Activated T-helper 1 cell treated with anti-CD3 and anti-CD28 coated beads, Interleukin-2, amount 50 U/mL, for 16 hours (primary cell): ENCODE measurements at places on chromosomes 3 and 15.

GRCh38 chr3:98777801-98778220 is 14.7 kb downstream of the ST3GAL6 start:
- no peak for DNase-seq

- no peak for DNase-seq
Measured at GRCh38 chr3:186090901-186091300, 18.0 kb downstream of the ETV5 start.

GRCh38 chr3:114706591-114707232 is 412.9 kb downstream of the TIGIT start:
- no peak for DNase-seq

GRCh38 chr3:128345196-128345595 is 121.5 kb downstream of the DNAJB8 start:
- no peak for DNase-seq

GRCh38 chr15:23440596-23440995 is 6.4 kb downstream of the GOLGA6L2 start:
- DNase-seq, result no peak

DNA sequence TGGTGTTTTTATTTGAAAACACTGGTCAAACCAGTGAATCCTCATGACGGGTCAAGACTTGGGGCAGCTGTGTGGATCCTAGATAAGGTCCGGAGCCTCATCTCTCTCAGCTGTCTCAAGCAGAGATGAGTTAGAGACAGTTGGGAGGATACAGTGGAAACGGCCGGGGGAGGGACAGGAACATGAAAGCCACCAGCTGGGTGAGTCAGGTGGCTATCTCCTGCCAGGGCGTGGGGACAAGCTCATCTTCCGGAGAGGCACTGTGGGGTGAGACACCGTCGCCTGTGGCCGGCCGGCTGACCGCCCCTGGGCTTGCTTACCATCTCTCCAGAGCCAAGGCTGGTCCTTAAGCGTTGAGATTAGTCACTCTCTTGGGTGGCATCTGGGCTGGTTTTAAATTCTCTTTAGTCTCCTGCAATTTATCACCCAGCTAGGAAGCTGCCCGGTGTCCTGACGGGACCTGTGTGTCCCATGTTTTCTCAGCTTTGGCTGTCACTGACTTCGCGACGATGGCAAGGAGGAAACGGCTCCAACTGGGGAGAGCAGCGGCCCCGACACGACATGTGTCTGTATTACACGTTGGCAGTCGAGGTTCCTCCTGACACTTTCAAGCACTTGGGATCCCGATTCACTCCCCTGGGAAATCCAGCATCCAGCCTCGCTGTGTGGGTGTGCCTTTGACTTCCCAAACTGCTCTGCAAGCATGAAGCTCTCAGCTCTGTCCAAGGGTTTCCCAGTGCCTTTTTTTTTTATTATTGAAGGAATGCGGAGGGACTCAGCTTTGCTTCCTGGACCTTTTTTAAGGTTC is 7.5 kb downstream of the ST8SIA2 start:
- no peak for DNase-seq

GRCh38 chr15:36506733-36507356 is 72.6 kb upstream of the CDIN1 start:
- DNase-seq, result no peak

GRCh38 chr3:42961633-42962032 is 17.5 kb upstream of the GASK1A start:
- no peak for DNase-seq

GRCh38 chr15:39745415-39745814 is 37.2 kb downstream of the FSIP1 start:
- no peak for DNase-seq

DNA sequence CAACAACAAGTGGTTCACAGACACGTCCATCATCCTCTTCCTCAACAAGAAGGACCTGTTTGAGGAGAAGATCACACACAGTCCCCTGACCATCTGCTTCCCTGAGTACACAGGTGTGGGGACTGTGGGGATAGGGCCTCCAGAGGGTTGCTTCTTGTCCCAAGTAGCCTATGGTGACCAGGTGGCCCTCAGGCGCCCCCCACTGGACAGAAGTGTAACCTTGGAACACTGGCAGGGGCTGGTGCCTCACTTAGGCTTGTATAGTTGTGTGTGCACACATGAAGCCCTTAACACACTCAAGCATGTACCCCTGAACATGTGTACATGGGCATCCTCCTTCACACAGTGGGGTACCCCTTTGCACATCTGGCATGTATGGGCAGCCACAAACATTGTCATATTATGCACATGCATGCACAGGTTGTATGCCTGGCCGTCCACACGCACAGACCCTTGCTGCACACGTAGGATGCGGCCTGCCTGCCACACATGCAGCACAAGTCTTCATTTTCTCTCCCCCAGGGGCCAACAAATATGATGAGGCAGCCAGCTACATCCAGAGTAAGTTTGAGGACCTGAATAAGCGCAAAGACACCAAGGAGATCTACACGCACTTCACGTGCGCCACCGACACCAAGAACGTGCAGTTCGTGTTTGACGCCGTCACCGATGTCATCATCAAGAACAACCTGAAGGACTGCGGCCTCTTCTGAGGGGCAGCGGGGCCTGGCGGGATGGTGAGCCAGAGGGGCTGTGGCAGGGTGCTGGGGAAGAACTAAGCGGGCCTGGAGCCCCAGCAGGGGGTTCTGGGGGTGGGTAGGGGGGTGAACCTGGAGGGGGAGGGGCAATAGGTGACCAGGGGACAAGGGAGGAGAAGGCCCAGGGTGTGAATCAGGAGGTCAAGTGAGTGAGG is 11.7 kb upstream of the SEMA3B start:
- no peak for DNase-seq

DNA sequence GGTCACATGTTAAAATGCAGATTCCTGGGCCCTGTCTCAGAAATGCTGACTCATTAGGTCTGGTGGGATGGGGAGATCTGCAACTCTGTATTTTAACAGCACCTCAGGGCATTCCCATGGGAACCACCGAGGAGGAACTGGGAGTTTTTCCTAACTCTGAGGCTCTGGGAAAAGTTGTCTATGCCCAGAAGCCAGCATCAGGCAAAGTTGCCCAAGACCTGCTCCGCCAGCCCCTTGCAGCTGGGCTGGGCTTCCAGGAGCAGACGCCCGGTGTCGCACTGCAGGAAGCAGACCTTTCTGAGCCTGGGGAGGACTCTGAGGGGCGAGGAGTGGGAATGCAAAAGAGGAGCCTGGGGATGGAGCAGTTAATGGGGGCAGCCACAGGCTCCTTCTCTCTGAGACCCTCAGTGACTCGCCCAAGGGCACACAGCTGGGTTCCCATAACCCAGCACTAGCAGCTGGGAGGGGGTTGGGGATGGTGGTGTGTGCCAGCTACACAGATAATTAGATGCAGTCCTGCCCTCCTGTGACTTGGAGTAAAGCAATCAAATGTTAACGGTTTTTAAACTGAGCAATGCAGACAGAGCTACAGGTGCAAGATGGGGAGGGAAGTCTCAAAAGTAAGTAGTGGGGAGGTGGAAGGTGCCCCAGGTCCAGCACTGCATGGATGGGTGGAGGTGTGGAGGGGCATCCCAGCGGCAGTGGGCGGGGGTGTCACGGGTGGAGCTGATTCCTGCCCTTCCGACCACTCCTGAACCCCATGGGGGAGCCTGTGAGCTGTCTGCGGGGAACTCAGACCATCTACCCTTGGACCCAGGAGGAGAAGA is 100.4 kb downstream of the LSM3 start:
- no peak for DNase-seq

GRCh38 chr15:43808960-43809678 is 8.7 kb downstream of the HYPK start:
- DNase-seq, result no peak

DNA sequence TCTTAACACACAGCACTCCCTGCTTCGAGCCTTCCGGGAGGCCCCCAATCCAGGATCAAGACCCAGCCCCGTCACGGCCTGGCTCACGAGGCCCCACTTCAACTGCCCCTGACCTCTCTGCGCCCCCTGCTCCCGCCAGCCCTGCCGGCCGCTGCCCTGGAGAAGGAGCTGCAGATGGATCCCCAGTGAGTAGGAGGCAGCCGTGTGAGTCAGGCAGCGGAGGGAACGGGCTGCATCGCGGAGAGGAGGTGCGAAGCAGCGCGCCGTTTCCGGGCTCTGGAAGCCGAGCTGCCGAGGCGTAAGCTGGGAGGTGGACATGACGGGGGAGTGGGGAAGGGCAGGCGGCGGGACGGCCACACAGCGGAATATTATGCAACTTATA is 133.4 kb downstream of the TPRA1 start:
- no peak for DNase-seq

- no peak for DNase-seq
Measured at GRCh38 chr3:121794264-121794983, 40.4 kb downstream of the IQCB1 start.

DNA sequence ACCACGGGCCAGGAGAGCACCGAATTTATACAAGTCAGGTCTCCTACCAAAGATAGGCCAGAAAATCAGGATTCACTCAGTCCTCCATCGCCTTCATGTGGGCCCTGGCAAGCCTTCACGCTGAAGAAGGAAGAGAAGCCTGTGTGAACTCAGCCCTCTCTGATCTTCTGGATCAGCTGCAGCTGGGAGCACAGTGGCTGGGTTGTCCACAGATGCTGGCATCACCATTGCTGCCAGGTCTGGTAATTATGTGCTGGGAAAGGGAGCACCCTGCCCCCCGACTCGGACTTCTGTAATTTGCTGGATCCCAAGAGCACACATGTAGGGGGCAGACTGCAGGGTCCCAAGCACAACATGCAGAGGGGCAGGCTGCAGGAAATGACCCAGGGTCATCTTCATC is 12.4 kb upstream of the PDE8A start:
- DNase-seq, result no peak

DNA sequence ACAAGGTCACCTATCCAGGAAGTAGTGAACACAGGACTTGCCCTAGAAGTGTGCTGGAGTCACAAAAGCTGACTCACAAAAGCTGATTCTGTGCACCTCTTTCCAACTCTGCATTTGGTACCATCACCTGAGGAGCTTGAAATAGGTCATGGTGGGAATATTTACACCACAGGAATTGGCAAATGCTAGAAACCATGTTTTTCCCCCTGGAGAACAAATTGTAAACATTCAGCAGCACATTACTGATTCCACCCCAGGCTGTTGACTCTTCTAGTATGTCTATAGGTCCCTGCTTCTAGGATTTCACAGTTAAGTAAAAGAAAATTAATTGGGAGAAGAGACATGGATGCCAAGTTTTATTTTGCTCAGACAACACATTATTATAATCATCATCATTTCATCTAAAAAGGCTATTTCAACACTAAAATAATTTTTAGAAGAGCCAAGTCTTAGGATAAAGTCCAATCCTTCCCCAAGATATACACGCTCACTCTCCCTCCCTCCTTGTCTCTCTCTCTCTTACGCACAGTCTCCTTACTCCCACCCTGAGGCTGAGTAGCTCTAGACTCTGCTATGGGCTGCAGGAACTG is 24.7 kb downstream of the CACNA2D2 start:
- DNase-seq, result no peak

- no peak for DNase-seq
Measured at GRCh38 chr15:51199541-51199940, 104.8 kb upstream of the TNFAIP8L3 start.

- DNase-seq, result no peak
Measured at GRCh38 chr3:99690761-99691369, 52.5 kb downstream of the COL8A1 start.

- no peak for DNase-seq
Measured at GRCh38 chr3:50649451-50649931, 25.2 kb upstream of the DOCK3 start.

DNA sequence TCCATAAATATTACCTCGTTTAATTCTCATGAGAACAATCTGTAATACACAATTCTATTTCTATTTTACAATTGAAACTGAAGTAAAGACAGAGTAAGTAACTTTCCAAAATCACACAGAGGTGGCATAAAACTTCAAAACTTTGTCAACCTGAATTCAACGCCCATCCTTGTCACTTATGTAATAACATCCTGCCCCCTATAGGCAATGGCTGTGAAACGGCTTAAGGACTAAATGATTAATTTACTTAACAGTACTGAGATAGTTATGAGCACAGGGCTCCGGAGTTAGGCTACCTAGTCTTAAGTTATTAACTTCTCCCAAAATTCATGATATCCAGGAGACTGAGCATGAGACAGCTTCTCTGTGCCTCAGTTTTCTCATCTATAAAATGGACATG is 293.1 kb upstream of the CHRM5 start:
- DNase-seq, result no peak

DNA sequence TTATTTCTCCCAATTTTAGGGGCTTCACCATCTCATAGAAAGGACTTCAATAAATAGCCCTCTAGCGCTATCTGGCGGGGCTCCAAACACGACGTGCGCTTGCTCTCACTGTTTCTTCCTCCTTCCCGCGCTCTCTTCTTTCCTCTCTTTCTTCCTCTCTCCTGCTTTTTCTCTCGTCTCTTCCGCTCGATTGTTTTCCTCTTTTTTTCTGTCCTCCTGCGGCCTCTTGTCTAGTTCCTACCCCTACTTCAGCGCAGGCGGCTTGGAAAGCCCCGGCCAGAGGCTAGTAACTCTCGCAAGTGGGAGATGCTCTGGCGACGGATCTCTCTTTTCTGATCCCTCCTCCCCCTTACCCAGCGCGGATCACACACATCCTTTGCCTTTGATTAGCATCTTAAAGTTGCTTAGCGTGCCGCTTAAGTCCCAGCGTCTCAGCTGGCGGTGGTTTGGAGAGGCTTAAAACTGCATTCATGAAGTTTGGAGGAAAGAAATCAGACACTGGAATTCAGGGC is 6.2 kb upstream of the MEIS2 start:
- no peak for DNase-seq

DNA sequence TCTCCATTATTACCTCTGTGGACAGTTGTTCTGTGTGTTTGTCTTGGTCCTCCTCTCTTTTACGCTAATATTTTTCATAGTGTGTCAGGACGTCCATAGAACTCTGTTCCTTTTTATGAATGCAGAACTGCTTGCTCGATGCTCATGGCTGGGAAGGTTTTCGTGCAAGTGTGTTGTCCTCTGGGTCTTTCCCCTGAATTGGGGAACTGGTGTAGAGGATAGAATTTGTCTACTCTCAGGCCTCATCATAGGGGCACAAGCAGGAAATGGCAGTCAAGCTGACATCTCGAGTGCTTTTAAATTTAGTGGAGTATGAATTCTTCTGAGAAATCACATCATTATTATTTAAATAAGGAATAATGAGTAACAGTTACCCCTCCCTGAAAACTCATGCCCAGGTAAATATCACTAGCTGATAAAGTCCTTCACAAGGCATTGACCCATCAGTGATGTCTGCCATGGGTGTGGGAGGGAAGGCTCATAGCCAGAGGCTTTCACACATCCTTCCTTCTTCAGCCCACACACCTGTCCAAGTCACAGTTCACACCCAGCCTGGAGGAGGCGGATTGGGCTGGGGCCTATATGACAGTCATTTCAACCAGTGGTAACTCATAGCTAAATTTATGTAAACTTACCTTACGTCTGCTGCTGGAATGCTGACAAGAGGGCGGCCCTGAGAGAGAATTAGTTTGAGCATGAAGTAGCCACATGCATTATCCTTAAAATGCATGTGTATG is 226.1 kb downstream of the PLCL2 start:
- DNase-seq, result no peak

DNA sequence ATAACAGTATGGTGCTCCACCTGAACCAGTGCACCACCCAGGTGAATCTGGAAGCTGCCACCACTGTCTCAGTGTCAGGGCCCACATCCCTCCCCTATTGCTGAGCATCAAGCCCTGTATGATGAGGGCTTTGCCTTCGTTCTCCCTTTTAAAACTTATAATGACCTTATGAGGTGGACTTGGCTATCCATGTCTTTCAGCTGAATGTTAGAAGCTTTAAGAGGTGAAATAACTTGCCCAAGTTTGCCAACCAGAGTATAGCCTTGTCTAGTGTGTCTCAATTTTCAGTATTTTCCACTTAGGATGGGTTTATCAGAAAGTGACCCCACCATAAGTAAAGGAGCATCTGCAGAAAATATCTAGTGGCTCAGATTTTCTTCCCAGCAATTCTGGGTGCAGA is 87.8 kb downstream of the SHOX2 start:
- DNase-seq, result no peak
